ENCODE measurements at places on chromosomes 6 and 20. TPM values are rescaled to one million over a fixed set of nuclear protein-coding genes. Genes with fewer than 3 reads are reported as not detected.

DNA sequence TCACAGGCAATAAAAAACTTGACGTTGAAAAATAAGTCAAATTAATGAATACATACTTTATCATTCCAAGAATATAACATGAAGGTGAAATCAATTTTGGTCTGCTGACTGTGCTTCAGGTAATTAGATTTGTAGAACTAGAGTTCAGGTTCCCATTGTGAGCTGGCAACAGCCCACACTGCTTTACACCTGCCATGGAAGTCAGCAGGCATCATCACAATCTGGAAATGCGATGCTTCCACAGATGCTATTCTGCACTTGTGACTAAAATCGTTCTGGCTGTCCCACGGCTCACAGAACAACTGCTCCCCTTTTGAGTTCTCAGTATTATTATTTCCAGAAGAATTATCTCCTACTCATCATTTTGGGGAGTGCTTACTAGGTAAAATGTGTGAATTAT is 62.6 kb upstream of the THEMIS start:
- no peak for DNase-seq

- DNase-seq = peak; percentile 12
These were observed 8.4 kb downstream of the ARFGAP1 start for GRCh38 chr20:63280929-63281545.

- peak; percentile 78 for DNase-seq
These were observed 17.9 kb upstream of the EXOC2 start for GRCh38 chr6:710601-711571.

GRCh38 chr6:41813956-41814355 is 26.5 kb downstream of the TOMM6 start:
- DNase-seq = no peak

DNA sequence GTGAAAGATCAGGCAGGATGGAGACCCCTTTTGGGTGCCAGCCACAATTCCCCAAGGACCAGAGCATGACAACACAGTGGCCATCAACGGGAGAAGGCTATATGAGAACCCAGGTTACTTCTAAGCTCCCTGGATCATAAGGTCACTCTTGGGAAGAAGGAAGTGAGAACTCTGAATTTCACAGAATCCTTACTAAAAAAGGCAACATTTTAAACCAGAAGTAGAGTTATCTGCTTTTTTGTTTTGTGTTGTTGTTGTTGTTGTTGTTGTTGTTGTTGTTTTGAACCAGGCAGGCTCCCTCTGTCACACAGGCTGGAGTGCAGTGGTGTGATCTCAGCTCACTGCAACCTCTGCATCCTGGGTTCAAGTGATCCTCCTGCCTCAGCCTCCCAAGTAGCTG is 107.4 kb upstream of the TNFAIP3 start:
- no peak for DNase-seq

GRCh38 chr20:43766385-43766784 is 39.6 kb upstream of the GTSF1L start:
- no peak for DNase-seq

GRCh38 chr20:25288291-25289181 is 40.7 kb downstream of the PYGB start:
- no peak for DNase-seq

GRCh38 chr20:58981628-58982364 is 740 bp downstream of the NELFCD start:
- peak; percentile 34 for DNase-seq

- no peak for DNase-seq
These were observed 76.0 kb upstream of the BMP2 start for GRCh38 chr20:6691516-6691915.

- no peak for DNase-seq
These were observed 8.7 kb downstream of the SLC2A4RG start for GRCh38 chr20:63748070-63748933.

GRCh38 chr6:136775548-136775947 is 16.7 kb downstream of the MAP3K5 start:
- DNase-seq = no peak

DNA sequence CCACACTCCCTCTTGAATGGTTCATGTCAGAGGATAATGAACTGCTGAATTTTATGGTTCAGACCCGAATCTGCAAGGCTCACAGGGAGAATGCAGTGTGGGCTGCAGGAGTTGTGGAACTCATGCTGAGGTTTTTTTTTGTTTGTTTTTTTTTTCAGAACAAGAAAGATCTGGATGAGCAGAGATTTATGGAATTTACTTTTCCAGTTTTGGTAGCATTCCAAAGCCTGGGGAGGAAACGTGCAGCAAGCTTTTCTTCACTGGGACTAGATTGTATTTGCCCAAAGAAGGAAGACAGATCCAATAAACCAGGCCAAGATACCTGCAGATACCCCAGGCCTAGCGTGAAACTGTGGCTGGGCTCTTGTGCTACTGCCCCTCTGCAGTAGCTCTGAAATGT is 223.9 kb upstream of the TAB2 start:
- no peak for DNase-seq

DNA sequence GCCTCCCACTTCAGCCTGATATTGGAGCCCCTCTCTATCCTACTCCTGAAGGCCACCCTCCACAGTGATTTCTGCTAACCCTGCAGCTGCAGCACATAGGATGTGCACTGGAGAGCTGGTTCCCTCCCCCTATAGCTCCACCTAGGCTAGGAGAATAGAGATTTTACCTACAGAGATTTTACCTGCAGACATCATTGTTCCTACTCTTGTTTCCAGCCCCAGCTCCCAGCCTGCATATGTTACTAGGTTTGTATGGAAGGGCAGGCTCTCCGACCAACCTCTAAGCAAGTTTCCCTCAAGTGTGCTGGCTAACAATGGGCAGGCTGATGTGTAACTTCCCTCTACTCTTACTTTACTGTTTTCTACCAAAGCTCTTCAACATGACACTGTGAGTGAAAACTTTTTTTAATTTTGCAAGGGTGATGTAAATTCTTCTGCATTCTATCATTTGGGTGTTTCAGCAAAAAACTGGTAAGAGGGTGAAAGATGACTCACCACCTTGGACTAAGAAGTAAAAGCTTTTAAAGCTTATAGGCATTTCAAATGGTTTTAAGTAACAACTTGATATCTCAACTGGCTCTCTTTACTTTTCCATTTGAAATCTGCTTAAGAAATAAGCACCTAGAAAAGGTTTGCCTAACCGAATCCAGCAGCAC is 106.8 kb downstream of the CDK19 start:
- DNase-seq = no peak

DNA sequence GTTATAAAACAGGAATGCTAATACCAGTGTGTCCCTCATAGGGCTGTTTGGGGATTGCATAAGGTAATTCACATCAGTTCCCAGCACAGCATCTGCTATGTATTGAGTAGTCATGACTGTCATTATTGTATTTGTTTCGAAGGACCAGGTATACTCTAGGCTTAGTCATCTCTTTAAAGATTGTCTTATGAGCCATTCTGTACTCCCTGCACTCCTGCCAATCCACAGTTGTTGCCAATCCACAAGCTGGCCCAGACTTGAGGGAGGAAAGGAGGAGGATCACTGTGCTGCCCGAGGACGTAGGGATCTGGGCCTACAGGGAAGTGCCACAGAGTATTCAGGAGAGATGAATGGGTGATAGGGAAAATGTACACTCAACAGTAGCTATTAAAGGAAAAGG is 113.0 kb upstream of the TIAM2 start:
- no peak for DNase-seq

DNA sequence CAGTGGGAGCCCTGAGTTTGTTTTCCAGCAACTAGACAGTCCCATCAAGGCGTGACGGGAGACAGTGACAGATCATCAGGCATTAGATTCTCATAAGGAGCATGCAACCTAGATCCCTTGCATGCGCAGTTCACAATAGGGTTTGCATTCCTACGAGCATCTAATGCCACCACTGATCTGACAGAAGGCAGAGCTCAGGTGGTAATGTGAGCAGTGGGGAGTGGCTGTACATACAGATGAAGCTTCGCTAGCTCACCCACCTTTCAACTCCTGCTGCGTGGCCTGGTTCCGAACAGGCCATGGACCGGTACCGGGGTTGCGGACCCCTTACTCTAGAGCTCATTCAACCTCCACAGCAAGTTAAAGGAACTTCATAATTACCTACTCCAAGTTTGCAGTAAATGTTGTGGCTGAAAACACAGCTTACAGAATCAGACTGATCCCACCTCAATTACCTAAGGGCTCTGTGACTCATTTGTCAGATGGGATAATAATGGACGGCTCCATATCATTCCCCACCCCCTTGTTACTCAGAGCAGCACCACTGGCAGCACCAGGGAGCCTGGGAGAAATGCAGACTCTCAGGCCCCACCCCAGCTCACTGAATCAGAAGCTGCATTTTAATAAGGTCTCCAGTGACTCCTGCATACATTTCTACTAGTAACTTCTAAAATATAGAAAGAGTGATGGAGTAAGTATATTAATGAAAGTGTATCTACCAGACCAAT is 15.7 kb downstream of the PXMP4 start:
- no peak for DNase-seq

DNA sequence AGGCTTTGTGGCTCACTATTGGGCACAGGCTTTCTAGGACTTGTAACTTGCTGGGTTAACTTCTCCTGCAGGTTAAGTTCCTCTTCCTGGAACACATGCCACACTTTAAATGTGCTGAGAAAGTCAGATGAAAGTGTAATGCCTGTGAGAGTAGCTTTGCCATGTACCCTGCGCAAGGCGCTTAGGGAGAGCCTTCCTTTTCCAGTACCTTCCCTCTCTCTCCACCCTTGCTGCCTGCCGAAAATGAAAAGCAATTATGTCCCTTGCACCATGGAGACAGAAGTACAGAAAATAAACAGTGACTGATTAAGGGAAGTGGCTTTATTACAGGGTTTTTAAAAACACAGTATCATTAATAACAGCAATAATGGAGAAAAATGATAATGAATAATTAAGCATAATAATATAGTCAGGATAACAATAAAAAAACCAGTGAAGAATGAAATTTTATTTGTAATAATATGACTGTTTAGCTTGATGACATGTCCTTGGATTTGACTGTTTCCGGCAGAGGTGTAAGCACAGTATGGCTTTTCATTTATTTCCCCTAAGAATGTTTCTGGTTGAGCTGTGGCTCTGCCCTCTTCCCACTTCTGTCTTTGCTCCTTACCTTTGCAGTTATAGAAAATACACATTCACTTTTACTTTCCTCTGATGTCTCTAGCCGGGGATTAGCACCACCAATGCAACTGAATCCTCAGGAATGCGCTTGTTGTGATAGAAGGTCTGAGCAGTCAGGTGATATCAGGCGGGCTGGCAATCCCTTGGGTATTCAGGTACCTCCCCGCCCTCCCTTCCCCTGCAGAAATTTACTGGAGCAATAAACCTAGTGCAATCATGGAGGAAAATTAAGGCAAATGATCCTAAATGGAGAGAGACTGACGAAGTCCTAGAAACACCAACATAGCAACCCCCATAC is 472.3 kb upstream of the CITED2 start:
- DNase-seq = no peak

GRCh38 chr6:165031502-165031901 is 277.9 kb downstream of the C6orf118 start:
- no peak for DNase-seq

- DNase-seq = no peak
These were observed 42.4 kb downstream of the SCGN start for GRCh38 chr6:25694366-25694765.

DNA sequence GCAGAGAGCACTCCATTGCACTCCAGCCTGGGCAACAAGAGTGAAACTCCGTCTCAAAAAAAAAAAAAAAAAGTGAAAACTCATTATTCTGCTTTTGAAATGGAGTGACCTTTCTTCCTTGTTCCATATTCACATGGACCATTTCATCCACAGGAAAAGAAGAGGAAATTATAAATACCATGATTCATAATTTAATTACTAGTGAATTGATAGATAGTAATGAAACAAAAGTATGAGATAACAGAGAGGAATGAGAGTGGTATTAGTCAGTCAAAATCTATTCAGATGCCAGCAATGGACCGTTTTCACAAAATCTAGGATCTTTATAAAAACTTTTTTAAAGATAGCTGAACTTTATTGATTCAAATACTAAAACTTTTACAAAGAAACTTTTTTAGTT is 443.1 kb upstream of the FLRT3 start:
- peak; percentile 3 for DNase-seq

GRCh38 chr20:5829241-5829809 is 79.1 kb downstream of the SHLD1 start:
- no peak for DNase-seq

DNA sequence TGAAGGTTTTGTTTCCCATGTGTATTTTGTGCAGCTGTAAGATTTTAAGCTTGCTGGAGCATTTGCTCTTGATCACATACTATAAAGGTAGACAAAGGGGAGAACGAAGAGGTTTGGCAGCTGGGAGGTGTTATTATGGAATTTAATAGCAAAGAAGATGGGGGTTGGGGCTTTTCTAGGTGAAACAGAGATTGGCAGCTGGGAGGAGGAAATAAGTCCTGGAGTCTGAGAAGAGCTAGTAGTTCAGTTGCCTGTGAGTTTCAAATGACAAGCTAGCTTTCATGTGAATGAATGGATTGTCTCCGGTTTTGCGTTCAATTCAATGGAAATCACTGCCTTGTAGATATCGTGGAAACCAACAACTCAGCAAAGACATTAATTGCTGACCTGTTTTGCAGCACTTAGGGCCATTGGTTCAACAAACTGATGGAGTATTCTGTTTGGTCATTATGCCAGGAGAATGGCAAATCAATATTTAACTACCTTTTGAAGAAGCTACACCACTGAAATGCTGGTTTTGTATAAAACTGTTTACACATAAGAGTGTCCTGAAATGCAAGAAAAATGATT is 38.1 kb upstream of the FLRT3 start:
- no peak for DNase-seq

DNA sequence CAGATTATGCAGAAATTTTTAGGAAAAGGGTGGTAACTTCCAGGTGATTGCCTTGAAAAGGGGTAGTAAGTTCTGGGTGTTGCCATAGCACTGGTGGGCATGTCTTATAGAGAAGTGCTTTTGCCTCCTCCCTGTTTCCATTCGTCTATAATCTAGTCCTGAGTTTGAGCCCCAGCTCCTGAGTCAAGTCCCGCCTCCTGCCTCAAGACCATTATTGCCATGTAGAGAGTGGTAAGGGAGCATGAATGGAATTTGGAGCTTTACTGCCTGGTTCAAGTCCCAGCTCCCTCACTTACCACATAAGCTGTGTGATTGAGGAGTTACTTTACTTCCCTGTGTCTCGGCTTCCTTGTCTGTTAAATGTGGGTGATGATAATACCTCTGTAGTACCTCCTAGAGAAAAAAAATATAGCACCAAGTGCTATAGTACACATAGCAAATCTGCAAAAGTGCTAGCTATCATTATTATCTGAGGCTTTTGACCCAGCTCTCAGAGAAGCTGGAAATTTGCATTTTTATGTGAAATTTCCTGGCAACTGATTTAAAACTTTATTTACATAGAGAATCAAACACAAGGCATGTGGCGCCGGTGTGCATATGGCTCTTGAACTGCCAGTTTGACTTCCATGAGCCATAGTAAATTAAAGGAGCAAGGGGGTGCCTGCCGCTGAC is 36.0 kb downstream of the TGM6 start:
- no peak for DNase-seq

ZSCAN23 gene
- total RNA-seq = 0.51 TPM

BTNL2 gene
- total RNA-seq = not detected

LPA gene
- not detected for total RNA-seq

OR2J3 gene
- not detected for total RNA-seq

SNAI1 gene
- total RNA-seq = 1.5 TPM

CALHM6 gene
- 0.85 TPM for total RNA-seq

CITED2 gene
- 28.8 TPM for total RNA-seq

DEFB132 gene
- not detected for total RNA-seq

BANF2 gene
- total RNA-seq = not detected

PRDM13 gene
- not detected for total RNA-seq

C20orf202 gene
- total RNA-seq = not detected

PAK5 gene
- not detected for total RNA-seq

IRAK1BP1 gene
- total RNA-seq = 2.7 TPM

TSHZ2 gene
- total RNA-seq = 1.9 TPM

All from dermis blood vessel endothelial cell (primary cell).